AG10803 (cell line): ENCODE measurements at places on chromosomes 2 and 18.

GRCh38 chr2:169637620-169638019, 53.5 kb downstream of the PPIG start:
- DNase-seq = peak; percentile 83

DNA sequence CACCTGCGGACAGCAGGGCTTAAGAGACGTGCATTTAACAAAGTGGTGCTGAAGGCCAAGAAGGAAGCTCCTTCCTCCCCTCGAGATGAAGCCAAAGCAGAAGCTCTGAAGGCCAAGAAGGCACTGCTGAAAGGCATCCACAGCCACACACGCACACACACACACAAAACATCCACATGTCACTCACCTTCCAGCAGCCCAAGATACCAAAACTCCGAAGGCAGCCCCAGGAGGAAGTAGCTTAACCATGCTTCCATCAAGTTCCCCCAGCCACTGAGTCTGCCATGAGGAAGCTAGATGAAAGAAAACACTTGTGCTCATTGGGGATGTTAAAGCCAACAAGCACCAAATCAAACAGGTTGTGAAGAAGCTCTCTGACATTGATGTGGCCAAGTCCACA, 175.7 kb upstream of the POU3F3 start:
- no peak for DNase-seq

DNA sequence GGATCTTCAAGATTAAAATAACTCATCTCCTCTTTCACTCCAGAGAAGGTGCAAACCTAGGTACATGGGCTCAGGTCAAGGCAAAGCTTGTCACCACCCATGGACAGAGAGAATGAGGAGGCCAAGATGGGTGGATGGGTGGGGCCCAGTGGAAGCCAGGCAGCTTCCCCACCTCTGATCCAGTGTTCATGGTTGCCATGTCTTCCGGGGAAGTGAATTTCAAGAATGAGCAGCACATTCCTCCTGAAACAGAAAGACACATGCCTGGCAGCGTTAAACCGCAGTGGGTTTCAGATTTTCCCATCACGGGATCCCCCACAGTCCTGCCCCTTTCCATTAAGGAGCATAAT, 301.7 kb downstream of the EIPR1 start:
- DNase-seq = no peak

GRCh38 chr2:100588071-100588786, 25.4 kb downstream of the PDCL3 start:
- DNase-seq = peak; percentile 45

- DNase-seq = no peak
Measured at GRCh38 chr2:8515864-8516533, 165.9 kb upstream of the ID2 start.

- peak; percentile 63 for DNase-seq
Measured at GRCh38 chr2:149690825-149691224, 103.2 kb upstream of the MMADHC start.
